Endothelial cell (in vitro differentiated cells): ENCODE measurements at places on chromosomes 7 and 10. TPM values are rescaled to one million over a fixed set of nuclear protein-coding genes. Genes with fewer than 3 reads are reported as not detected.

GRCh38 chr7:100220586-100221230, 959 bp downstream of the PVRIG start:
- DNase-seq: no peak

DNA sequence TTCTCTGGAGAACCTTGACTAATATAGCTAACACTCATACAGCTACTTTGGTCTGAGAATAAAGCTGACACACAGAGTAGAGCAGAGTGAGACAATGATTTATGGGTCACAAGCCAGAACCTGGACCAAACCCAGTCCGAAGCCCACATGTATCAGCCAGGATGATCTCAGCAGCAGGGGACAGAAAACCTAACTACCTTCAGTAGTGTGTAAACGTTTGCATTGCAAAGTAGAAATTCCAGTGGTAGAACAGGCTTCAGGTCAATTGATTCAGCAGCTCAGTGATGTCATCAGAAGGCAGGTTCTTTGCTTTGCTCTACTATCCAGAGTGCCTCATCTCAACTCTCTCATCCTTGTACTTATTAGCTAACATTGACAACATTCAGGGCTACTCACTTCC, 62.5 kb upstream of the PALS2 start:
- DNase-seq: no peak

- DNase-seq: no peak
Observed at GRCh38 chr10:124353896-124354295, 64.8 kb downstream of the OAT start.

Gene GRID2IP
- total RNA-seq: 0.08 TPM

Gene FOXP2
- 9.1 TPM for total RNA-seq

Gene POU6F2
- total RNA-seq: 1.1 TPM
